GM23248 (cell line): ENCODE measurements at places on chromosomes 3 and 15.

GRCh38 chr3:171056528-171056927 lies 30.0 kb upstream of the SLC2A2 start:
- H3K36me3 ChIP-seq, result no peaks in the 10 kb centered on the region
- no peaks in the 10 kb centered on the region for H3K27me3 ChIP-seq
- peak; percentile 73 for DNase-seq
- 0 out of 2 replicates have a peak overlapping the region, but pooled peaks have one; percentile 55 for H3K27ac ChIP-seq
- H3K4me1 ChIP-seq, result peaks cover 46% of the 10 kb centered on the region

DNA sequence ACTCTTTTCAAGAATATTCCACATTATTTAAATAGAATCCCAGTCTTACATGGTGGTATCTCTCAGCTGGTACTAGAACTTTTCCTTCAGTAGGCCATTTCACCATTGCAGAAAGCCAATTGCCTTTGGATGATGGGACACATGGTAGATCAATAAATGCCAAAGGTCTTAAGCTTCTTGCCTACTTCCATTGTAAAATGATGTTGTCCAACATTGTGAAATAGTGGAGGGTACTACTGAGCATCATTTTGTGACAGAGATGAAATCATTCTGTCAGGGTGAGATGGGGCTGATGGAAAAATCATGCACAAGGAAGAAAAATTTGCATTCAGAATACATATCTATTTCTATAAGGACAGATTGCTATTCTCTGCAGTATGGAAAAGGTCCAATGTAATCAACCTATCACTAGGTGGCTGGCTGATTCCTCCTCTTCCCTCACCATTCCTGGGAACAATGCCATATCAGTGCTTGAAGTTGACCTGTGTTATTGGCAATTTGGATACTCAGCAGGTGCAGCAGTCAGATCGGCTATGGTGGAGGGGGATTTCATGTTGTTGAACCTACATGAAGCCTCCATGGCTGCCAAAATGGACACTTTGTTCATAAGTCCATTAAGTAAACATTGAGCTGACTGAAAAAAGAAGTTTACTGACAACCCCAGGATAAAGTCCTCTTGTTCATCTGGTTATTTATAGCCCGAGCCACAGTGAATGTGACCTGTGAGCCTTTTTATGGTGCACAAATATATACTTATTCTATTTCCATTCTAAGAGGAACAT lies 596.9 kb upstream of the ARPP21 start:
- H3K4me3 ChIP-seq, result no peak overlapping the region
- no peak overlapping the region for H3K27ac ChIP-seq
- H3K27me3 ChIP-seq, result no peaks in the 10 kb centered on the region
- no peaks in the 10 kb centered on the region for H3K4me1 ChIP-seq

DNA sequence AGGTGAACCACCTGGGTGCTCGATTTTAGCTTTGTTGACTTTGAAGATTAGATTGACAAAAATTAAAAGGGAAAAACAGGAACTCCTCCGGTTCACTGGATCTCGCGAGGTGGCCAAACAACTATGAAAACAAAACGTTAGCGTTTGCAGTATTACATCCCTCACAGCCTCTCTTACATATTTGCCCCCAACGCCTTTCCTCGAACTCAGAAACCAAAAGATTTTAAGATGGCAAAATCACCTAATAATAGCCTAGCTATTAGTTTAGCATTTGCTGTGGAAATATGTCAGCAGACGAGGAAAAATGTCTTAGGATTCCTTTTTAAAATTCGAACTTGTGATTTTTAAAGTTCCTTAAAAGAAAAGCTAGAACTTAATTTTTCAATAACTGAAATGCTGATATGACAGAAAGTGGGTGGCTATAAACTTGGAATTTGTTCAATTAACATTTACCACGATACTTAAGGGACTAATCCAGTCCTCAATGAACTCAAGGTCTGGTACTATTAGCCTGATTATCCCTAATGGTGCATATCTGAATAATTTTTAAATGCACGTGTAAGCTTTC lies 491 bp upstream of the SENP7 start:
- H3K27me3 ChIP-seq, result no peaks in the 10 kb centered on the region
- H3K27ac ChIP-seq, result peak overlapping the region; percentile 84
- no peaks in the 10 kb centered on the region for H3K36me3 ChIP-seq
- DNase-seq, result peak; percentile 88
- peak overlapping the region; percentile 87 for H3K4me3 ChIP-seq

DNA sequence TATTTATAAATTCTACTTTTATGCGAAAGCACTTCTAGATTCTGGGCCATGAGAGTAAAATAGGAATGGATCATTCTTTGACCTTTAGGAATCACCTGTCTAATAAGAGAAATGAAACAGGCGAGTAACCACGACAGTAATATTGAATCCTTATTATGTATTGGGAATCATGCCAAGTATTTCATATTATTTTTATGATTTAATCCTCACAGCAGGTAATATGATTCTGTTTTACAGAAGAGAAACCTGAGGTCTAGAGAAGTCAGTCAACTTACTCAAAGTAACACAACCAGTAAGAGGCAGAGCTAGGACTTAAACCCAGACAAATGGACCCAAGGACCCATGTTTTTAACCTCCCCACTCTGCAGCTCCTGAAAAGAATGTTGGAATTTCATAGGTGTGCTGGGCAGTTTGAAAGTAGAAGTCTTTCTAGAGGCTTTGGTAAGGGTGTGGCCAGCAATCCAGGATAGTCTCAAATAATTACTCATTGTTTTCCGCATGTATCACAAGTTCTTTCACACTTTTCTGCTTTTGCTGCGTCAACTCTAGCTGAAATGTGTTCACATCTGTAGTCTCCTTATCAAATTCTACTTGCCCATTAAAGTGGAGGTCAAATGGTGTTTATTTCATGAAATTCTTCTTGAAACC lies 181.7 kb downstream of the TPRG1 start:
- H3K4me1 ChIP-seq, result peaks cover 23% of the 10 kb centered on the region
- DNase-seq, result no peak
- H3K36me3 ChIP-seq, result no peaks in the 10 kb centered on the region
- no peaks in the 10 kb centered on the region for H3K27me3 ChIP-seq
- no peak overlapping the region for H3K4me3 ChIP-seq
